ELF-1 (cell line): ENCODE measurements at places on chromosomes 6 and 20.

DNA sequence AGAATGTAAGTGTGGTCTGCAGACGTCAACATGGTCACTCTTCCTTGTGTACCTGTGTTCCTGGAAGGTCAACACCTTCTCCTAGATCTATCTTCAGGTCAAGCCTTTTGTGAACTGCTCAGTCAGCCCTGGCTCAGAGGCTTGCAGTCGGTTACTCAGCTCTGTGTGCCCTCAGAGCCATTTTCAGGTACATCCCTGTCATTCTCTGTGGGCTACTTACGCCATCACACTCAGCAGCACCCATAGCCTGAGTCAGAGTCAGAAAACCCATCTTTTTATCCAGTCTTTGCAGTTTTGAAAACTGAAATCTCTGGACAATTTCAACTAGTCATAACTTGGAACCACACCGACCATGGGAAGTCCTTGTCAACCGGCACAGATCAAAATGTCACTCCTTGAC, 35.3 kb downstream of the TGM3 start:
- no peak for DNase-seq

DNA sequence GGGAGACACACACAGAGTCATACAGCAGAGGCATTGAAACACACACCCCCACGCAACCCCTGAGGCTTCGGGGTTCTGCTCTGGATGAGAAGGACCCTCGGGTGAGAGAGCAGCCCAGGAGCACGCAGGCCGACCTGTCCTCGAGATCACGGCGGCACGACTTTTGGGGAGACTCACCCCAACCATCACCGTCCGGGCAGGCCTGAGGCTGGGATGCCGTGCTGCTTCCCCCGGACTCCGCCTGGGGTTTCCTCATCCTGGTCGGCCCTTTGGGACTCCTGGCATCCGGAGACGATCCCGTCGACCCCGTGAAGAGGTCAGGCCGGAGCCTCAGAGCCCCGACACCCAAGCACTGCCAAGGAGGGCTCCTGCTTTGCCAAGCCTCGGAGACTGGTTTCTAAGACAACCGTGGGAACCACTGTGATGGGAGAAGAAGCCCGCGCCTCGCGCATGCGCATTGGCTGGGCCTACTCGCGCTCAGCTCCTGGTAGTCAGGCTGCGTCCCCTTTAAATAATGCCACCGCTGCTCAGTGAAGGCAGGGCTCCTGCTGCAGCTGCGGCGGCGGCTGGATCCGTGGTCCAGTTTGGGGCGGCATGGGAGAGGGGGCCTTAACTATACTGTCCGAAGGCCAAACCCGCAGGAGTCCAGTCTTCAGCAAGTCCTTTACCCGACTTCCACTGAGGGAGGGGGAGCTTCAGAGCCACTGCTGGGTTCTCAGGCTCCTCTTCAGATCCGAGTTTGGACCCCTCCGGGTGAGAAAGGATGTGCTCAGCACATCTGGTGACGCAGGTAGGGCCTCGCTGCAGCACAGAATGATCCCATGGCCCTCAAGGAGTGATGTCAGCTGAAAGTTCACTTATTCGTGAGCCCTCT, 171.4 kb upstream of the ZNF337 start:
- DNase-seq: peak; percentile 87

DNA sequence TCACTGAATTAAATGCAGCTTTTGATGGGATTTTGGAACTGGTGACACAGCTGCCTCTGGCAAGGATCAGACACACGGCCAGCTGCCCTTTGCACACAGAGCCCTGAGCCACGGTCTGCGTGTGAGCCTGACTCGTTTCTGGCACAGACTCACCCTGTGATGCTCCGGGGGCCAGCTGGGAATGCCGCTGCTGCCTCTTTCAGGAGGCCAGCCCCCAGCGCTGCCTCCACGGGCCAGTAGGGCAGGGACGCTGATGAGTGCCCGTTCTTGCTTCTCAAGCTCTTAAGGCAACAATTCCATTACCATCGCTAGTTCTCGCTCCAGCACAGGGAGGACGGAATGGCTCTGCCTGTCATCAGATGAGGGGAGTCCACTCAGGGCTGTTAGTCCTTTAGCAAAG, 61.6 kb downstream of the IRF4 start:
- no peak for DNase-seq

GRCh38 chr6:118284736-118285360, 263.2 kb upstream of the PLN start:
- DNase-seq: no peak

- DNase-seq: no peak
Observed at GRCh38 chr6:20652299-20653084, 118.2 kb downstream of the CDKAL1 start.

- DNase-seq: no peak
Observed at GRCh38 chr6:107870381-107870780, 46.3 kb upstream of the SCML4 start.

GRCh38 chr6:56685994-56686393, 43.3 kb upstream of the DST start:
- no peak for DNase-seq

GRCh38 chr6:144488590-144488989, 203.5 kb downstream of the UTRN start:
- DNase-seq: no peak

DNA sequence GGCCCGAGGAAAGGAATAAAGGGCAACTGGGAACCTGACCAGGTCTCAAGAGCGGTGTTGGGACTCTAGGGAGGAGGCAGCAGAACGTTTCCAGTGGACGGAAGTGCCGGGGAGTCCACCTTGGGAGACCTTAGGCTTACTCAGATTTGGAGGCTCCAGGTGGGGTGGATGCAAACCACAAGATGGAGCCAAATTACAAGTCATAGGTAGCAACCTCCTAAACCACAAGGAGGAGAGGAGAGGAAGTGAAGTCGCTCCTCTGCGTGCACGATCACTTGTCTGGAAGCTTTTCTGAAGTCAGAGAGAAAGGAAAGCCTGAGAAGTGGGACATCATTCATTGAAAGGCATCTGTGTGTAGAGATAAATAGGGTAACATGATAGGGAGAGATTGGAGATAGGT, 9.3 kb downstream of the HLA-DOA start:
- peak; percentile 72 for DNase-seq

- no peak for DNase-seq
Observed at GRCh38 chr20:53668992-53669391, 75.4 kb upstream of the ZNF217 start.

DNA sequence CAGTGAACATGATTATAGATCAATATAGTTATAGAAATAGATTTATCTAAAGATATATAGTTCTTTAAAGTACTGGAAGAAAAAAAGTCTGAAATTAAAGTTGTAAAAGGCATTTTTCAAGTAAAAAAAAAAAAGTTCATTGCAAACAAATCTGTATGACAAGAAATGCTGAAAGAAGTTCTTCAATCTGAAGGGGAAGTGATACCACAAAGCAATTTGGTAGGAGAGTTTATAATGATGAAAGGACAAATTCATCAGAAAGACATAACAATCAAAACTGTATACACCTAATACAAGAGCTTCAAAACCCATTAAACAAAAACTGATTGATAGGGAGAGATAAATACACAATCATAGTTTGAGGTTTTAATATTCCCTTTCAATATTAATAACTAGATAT, 14.1 kb downstream of the HUS1B start:
- DNase-seq: no peak

GRCh38 chr20:454951-455350, 7.4 kb downstream of the TBC1D20 start:
- no peak for DNase-seq

DNA sequence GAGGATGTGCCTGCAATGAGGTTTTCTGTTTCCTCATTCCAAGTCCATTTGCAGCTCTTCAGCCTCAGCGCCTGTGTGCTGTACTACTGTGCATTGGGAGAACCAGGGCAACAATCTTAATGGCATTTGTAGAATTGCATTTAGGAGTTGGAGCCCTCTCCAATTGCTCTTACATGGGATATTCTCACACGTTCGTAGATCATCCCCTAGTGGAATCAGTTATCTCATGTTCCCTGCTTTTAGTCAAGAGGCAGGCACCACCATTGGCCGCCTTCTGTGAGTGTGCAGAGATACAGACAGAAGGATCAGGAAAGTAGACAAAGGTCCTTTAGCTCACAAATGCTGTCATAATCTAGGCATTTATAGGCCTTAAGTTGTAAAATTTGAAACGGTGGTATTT, 84.2 kb upstream of the RGS17 start:
- no peak for DNase-seq

DNA sequence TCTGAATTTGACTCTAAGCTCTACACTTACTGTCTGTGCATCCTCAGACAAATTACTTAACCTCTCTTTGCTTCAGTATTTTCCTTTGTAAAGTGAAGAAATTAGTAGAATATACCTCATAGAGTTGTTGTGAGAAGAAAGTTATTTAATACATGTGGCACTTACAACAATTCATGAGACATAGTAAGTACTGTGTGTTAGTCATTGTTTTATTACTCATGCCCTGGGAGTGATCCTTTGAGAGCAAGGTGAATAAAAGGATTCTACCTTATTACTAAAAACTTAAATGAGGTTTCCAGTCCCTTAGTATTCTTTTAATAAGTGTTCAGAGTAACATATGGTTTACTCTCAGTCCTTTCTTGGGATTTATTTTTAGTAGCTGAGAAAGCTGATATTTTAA, 233.6 kb upstream of the MAP3K7 start:
- no peak for DNase-seq

- no peak for DNase-seq
Observed at GRCh38 chr20:32642257-32643046, 31.3 kb downstream of the C20orf203 start.

DNA sequence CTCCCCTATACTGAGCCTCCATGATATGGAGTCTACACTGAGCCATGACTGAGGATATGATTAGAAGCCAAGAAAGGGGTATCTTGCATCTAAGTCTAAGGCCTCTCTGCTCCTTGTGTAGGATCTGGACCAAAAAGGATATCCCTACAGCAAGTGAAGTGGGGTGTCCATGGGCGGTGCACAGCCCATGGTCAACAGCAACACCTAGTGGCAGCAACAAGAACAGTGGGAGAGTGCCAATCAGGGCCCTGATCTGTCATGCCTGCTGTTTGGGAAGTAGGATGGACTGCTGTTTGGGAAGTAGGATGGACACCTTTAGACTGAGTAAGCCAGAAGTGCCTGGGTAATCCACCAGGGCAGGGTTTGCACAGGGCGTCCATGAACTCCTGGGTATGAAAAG, 22.4 kb downstream of the PTGIS start:
- DNase-seq: no peak

DNA sequence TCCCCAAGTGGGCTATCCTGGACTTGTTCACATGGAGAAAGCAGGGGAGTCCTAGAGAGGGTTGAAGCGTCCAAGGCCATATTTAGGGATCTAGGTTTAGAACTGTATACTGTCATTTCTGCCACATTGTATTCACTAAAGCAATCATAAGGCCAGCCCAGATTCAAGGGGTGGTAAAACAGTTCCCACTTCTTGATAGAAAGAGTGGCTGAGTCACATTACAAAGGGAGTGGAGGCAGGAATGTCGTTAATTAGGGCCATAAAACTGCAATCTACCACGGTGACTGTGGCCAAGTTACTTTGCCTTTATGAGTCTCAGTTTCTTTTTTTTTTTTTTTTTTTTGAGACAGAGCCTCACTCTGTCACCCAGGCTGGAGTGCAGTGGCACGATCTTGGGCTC, 7.4 kb upstream of the UBR2 start:
- DNase-seq: peak; percentile 45

DNA sequence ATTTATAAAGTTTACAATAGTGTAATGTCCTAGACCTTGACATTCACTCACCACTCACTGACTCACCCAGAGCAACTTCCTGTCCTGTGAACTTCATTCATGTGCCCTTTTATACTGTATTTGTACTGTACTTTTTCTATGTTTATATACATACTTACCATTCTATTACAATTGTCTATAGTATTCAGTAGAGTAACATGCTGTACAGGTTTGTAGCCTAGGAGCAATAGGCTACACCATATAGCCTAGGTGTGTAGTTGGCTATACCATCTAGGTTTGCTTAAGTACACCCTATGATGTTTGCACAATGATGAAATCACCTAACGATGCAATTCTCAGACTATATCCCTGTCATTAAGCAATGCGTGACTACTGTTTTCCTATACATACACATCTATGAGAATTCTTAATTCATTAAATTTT, 17.5 kb downstream of the EDEM2 start:
- no peak for DNase-seq

- DNase-seq: no peak
Observed at GRCh38 chr20:61053889-61054288, 198.2 kb upstream of the CDH4 start.
